ENCODE measurements at places on chromosomes 5 and 9. TPM values are rescaled to one million over a fixed set of nuclear protein-coding genes. Genes with fewer than 3 reads are reported as not detected.

The GMCL2 gene
- total RNA-seq, result not detected

The SMIM33 gene
- total RNA-seq, result not detected

The PCDHGB7 gene
- 4.3 TPM for total RNA-seq

The PCDHB14 gene
- total RNA-seq, result under 0.01 TPM

The TAF11L5 gene
- not detected for total RNA-seq

The GRIN3A gene
- total RNA-seq, result not detected

The CTNND2 gene
- not detected for total RNA-seq

The MOB3B gene
- total RNA-seq, result 1.1 TPM

The AHRR gene
- 2.8 TPM for total RNA-seq

The PLCXD3 gene
- total RNA-seq, result 5.7 TPM

The IL5 gene
- not detected for total RNA-seq

The TAS2R1 gene
- total RNA-seq, result not detected

The PAEP gene
- total RNA-seq, result not detected

The CBY3 gene
- total RNA-seq, result not detected

The KCNV2 gene
- not detected for total RNA-seq

The PCDHA5 gene
- not detected for total RNA-seq

The FOXD4L5 gene
- not detected for total RNA-seq

The HDAC3 gene
- total RNA-seq, result 67.2 TPM

All from myometrial cell (primary cell).